ENCODE measurements at places on chromosomes 5 and 9.

DNA sequence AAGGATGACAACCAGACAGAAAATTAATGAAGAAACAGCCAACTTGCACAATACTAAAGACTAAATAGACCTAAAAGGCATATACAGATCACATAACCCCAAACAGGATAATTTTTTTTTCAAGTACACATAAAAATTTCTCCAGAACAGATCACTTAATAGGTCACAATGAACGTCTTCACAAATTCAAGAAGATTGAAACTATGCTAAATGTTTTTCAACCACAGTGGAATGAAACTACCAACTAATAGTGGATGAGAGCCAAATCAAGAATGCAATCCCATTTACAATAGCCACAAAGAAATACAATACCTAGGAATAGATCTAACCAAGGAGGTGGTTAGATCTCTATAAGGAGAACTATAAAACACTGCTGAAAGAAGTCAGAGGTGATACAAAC is 145.8 kb downstream of the TMEM232 start:
- DNase-seq, result no peak

GRCh38 chr5:96843140-96843539 is 33.2 kb upstream of the ERAP2 start:
- no peak for DNase-seq

DNA sequence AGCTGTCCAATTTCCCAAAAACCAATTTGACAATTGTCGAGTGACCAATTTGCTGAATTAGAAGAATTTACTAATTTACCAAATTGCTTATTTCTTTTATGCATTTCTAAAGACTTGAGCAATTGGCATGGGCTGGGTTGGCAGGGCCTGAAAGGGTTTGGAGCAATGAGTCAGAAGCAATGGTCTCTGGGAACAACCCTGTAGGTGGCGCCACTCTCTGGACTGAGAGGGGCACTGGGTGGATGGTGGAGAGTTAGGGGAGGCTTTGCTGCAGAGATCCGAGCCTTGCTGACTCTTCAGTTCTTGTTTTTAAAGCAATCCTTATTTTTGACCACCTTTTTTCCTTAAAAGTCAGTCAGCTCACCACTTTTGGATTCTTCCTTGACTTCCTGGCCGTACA is 71.5 kb upstream of the RPS23 start:
- DNase-seq, result no peak

GRCh38 chr5:32839106-32839505 is 128.0 kb downstream of the NPR3 start:
- no peak for DNase-seq

GRCh38 chr5:106241409-106241808 is 1429.3 kb downstream of the EFNA5 start:
- no peak for DNase-seq

DNA sequence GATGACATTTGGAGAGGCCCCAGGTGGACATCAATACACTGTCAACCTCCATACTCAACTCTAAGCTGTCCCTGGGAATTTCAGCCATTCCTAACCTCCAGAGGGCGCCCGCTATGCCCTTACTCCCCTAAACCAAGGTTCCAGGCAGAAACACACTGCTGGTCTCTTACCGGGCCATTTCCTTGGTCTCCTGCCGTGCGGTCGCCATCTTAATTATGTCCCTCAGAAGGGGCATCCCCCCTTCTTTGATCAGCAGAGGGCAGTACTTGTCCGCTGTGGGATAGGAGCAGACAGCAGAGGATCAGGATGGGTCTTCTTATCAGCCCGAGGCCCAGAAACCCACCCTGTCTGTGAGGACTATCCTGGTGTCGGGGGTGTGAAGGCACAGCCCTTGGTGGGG is 9.3 kb upstream of the ZDHHC12 start:
- no peak for DNase-seq

DNA sequence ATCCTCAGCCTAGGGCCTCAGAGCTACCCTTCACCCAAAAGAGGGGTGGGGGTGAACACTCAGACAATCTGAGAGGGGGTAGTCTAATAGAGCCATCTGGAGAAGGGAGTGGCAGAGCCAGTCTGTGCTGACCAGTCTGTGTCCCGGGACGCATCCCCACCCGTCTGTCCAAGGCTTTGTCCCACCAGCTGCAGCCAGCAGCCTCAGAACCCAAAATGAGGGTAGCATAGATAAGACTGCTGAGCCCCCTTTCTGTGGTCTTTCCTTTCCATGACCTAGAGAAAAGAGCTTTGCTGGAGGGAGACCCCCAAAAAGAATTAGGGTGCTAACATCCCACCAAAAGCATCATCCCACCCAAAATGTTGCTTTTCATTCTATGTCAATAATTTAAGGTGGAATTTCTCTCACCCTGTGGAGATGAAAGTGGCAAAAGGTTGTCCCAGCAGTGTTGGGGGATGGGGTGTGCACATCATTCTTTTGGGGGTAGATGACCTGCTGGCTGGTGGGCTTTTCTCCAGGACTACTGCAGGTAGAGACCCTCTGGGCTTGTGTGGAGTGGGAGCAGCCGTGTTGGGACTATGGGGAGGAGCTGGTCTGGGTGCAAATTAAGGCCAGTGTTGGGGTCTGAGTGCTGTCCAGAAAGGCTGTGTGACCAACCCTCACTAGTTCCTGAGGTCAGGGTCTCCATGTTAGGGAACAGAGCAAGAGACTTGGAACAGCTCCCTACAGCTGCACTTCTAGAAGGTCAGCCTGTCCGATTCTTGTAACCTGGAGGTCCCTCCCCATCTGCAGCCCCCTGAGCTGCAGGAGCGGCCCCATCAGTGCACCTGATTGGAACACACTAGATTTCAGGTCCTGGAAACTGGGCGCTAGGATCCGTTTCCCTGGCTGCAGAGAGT is 19.9 kb downstream of the URM1 start:
- DNase-seq, result no peak

DNA sequence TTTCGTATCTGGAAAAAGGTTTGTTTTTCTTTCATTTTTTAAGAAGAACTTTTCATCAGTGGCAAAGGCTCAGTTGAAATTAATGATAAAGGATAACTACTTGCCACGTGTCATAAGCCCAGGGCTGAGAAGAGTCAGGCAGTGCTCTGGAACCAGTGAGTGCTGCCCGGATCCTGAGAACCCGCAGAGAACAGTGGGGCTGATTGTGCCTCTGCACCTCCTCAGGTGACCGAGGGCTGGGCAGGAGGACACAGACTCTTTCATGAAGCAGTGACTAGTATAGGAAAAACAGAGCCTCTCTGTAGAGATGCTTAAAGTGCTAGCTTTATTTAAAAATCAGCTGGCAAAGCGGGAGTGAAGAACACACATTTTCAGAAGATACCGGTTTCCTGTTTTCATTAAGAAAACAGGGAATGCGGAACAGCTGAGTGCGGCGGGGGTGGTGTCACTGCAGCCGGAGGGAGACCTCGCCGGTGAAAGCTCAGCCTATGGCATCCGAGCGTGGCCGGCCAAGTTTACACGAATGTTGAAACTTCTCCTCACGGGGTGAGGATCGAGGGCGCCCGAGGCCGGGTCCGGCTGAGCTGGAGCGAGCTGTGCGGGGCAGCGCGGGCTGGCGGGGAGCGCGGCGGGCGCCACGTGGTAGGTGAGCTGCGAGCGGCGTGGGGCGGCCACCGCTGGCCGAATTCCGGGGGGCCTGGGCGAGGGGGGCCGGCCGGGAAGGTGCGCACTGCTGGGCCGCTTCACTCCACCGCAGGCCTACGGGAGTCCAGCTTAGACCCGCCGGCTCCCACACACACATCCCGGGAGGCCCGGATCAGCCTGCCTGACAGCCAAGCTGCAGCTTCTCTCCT is 134.7 kb upstream of the DMRT1 start:
- no peak for DNase-seq

GRCh38 chr5:138932171-138932810 is 57.2 kb upstream of the LRRTM2 start:
- no peak for DNase-seq

DNA sequence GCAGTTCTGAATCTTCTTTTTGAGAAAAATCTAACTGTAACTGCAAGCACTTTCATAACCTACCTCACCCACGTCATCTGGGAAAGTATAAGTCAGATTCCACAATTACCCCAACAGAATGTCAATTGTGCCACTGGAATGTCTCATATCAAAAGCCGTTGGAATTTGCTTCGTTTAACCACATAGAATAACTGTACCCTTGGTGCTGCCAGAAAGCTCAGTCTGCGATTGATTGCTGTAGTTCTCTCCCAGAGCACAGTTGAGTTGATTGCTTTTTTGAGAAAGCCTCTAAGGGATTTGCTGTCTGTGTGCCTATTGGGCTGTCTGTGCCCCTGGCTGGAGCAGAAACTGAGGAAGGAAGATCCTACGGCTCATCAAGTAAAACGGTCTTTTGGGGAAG is 583.6 kb downstream of the TMEM38B start:
- DNase-seq, result no peak

DNA sequence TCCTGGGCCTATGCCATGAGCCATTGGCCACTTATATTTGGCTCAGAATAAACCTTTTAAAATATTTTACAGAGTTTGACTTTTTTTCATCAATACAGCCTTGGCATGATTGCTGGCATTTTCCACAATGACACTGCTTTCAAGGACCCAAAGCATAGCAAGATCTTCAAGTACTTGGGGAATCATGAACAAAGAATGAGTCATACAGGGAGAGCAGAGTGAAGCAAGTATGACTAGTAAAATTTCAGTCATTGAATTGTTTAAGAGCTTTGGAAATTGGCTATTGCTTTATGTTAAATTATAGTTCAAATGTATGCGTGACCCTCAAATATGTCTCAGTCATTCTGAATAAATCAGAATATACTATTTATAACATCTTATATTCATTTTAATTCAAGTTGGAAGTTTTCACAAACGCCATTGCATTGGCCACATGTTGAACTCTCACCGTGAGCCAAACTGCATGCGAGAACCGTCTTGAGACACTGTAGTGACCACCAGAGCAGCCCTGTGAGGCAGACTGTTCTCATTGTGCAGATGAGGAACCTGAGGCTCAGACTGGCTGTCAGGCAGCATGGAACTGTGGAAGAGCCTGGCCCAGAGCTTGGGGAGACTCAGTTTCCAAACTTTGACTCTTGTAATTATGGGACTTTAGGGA is 52.9 kb downstream of the GDNF start:
- no peak for DNase-seq

DNA sequence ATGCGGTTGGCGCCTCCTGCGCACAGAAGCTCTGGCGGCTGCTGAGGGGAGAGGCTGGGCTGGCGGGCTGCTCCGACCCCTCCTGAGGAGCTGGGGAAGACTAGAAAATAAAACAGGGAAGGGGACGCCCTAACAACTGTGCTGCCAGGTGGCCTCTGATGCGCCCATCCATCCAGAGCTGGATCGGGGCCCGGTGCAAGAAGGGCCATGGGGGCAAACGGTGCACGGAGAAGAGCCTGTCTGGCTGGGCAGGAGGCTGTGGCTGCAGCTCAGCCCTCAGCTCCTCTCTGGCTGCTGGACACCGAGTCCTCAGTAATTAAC is 21.0 kb upstream of the MRNIP start:
- no peak for DNase-seq

GRCh38 chr9:133526721-133527321 is 2.1 kb upstream of the MYMK start:
- no peak for DNase-seq

DNA sequence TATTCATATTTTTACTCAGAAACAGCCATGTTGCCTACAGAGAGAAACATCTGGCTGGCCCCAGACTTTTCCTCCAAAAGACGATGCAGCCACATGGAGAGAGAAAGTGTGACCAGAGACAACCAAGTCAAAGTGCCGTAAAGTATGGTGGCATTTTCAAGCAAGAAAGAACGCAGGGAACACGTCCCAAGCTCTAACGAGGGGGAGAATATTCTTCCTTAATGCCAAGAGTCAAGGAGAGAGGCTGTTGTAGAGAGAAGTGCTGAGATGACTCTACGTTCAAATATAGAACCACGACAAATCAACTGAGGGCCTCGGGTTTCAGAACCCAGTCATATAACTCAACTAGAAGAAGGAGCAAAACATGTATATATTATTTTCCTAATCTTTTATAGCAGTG is 55.9 kb downstream of the FNBP1 start:
- DNase-seq, result no peak

DNA sequence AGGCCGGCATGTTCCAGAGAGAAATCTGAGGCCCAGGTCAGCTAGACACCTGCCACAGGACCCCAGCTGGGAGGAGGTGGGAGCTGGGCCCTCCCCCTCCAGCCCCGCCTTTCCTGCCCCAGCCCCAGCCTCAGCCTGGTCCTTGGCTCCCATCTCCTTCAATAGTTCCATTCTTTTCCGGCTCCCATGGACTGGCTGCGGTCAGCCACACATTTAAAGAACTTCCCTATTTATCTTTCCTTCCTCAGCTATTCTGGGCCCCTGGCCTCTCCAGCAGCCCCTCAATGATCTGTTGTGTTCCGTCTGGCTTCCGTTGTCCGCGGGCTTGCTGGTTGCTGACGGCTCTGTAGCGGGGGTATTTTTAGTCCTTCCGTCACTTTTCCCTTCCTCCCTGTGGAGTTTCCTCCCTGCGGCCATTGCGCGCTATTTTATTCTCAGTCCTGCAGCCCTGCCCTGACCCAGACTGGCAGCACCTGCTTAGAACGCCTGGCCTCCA is 73.8 kb downstream of the AMBP start:
- no peak for DNase-seq

DNA sequence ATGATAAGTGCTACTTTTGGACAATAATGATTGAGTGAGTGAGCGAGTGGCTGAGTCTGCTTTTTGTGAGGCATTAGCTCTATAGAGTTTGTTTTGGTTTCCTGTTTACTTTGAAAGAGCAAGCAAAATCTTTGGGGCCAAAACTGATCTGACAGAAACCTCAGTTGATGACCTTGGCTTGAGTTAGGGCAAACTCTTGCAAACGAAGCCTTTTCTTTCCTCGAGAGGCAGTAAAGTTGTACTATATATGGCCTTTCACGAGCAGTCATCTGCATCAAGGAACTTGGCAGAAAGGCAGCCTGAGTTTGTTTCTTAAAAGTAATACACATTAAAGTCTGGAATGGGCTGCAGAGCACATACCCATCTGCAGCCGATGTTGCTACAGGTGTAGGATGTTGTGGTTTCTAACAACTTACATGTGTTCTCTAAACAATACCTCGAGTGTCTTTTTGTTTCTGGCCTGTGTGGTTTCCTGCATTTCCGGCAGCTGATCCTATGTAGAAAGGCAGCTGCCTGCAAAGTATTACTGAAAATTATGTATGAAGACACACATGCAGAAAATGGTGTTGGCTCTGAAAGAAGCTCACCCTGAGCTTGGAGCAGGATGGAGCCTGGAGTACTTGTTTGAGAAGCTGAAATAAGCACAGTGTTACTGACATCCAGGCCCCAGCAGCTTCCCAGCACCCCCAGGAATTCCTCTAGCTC is 60.8 kb downstream of the FOXD1 start:
- no peak for DNase-seq

DNA sequence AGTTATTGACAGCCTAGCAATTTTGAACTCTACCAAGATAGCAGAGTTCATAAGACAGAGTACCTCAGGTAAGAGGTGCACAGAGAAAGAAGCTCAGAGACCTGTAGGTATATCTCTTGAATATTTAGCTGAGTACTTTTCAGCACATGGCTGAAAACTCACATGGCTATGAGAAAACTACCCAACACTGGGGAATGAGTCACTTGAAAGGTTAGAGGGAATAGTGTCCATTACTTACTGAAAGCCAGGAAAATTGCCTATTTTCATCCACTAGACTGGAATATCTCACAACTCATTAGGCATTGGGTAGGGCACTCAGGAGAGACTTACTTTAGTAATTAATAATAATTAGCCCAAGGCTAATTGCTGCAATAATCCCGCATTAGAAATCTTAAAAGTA is 8.3 kb downstream of the TSLP start:
- DNase-seq, result no peak

GRCh38 chr5:83472508-83473345 is 1.2 kb downstream of the VCAN start:
- DNase-seq, result no peak

All from activated T-helper 1 cell treated with anti-CD3 and anti-CD28 coated beads, Interleukin-2, amount 50 U/mL, for 16 hours (primary cell).